A172 (cell line): ENCODE measurements at places on chromosomes 1 and 21. TPM values are rescaled to one million over a fixed set of nuclear protein-coding genes. Genes with fewer than 3 reads are reported as not detected.

DNA sequence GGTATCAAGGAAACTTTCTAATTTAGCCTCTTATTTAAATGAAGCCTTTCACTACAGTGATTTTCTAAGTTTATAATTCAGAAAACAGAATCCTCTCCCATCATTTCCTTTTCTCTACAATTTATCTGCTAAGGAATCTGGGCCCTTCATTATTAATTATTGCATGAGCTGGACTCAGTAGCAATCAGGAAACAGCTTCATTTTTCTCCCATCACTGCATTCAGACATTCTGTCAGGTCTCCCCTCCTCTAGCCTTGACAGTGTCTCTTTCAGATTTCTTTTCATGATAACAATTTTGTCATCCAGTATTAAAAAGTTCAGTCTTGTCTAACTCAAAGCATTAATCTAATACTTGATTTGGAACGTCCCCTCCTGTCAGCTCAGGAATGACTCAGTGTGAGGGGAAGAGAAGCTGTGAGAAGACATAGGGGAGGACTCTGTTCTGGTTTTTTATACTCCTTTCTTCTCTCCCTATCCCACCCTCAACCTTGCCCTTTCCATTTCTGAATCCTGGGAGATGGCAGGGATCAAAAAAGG is 28.1 kb downstream of the SLC44A5 start:
- DNase-seq, result no peak

GRCh38 chr1:220426989-220427388 is 100.9 kb upstream of the MARK1 start:
- no peak for DNase-seq

The TMCO2 gene
- total RNA-seq, result not detected in 2 replicates

DNA sequence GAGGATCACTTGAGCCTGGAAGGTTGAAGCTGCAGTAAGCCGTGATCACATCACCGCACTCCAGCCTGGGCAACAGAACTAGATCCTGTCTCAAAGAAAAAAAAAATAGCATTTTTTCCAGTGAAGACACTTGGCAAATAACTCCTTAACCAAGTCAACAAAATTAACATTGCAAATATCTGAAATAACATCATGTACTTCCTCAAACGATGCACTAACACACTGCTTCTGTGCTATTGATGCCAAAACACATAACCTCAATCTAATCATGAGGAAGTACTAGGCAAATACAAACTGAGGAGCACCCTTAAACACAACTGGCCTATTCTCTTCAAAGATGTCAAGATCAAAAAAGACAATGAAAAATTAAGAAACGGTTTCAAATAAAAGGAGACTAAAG is 32.3 kb downstream of the PABPC4 start:
- DNase-seq, result no peak

DNA sequence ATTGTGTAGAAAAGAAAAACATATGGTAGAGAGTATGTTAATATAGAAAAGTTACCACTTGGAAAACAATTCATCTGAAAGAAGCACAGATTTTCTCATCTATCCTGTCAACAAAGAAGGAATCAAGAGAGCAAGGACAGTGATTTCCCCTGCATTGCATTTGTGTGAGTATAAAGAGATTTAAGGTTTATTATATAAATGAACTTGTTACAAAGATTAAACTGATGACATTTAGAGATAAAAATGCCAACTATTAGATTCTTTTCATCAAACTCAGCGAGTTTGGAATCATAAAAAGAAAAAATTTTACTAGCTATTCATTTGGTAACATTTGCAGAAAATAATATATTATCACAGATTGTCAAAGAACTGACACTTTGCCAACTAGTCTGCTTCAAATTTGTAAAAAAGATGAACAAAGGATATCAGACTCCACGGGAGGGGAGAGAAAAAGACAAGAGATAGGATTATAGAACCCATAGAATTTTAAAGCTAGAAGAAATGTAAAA is at the start of gene RGS21:
Gene RGS21, plus strand, starts transcription at position 51 of the 509 bp plus-strand sequence. CDS start 26,045 bp downstream, outside the sequence.
- no peak for DNase-seq

DNA sequence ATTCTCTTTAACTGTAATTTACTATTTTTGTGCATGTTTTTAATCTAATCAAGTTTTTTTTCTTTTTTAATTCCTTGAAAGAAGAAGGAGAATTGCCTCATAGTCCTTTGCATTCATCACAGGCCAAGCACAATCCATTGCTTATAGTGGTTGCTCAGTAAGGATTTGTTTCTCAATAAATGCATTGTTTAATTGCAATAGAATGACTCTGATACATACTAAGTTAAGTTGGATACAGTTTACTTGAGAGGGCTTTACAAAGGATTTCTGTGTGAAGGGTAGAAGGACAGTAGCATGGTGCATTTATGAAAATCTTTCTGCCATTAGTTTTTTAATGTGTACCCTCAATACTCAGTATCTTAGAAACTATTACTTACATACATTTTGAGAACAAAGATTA is 186.2 kb downstream of the LRRIQ3 start:
- DNase-seq, result no peak

DNA sequence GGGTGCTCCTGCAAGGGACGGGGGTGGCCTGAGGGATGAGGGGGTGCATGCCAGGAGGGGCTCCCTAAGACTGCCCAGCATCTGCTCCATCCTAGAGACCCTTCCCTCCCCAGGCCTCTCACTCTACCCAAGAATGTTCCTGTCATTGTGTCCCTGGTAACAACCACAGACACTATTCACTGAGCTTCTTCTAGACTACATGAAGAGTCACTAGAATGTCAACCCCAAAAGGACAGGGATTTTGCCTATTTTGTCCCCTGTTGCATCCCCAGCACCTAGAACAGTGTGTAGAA is 2.9 kb downstream of the TNFRSF25 start:
- no peak for DNase-seq

The GPR37L1 gene
- total RNA-seq, result 0.03 and 0.60 TPM in 2 replicates

DNA sequence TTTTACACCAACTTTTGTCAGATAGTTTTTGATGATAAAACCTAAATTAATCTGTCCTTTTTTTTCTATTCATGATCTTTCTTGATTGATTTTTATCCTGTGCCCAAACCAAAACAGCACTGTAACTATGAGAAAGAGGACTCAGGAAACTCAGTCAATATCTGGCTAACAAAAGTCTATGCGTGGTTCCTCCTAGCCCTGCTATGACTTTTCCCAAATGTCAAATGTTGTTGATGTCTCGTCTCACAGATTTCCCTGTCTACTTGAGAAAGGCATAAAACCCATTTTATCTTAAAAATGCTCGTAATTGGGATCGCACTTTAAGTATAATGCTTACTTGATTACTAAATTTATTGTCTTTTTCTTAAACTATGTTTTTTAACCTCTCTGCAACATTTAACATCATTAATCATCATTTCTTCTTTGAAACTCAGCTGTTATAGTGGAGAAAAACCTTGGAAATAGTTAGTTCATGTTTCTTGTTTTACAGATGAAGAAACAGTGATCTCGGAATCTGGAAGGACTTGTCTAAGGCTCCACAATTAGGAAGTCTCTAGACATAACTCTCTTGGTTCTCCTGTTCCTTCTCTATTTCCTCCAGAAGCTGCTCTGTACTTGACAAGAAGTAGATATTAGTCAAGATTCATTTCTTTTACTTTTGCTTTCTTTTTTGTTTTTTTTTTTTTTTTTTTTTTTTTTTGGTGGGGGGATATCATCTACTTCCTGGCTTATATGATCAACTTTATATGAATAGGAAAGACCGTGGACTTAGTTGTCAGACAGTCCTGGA is 26.2 kb upstream of the PTPRC start:
- DNase-seq, result no peak

DNA sequence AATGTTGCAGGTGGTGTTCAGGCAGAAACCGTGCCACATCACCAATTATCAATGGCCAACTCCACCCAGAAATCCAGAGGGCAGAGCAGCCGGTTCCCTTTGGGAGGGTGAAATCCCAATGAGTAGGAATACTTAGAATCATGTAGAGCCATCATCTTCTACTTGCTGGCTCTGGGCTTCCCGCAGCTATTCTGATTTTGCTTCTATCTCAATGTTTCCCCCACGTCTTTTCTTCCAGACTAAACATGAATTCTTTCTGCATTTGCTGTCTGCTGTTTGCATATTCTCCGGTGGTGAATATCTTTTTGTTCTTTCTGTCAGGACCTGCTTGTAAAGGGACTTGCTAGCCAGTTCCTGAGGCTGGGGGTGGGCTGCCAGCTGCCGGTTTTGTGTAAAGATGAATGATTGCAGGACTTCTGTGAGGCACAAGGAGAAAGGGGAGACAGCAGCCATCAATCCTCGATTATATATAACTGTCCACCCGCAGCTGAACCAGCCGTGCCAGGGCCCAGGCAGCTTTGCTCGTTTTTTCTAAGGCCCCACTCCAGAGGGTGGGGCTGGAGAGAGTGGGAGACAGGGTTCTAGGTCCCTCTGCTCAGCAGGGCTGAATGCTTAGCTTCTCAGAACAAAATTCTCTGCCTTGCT is 33.2 kb downstream of the PRAMEF20 start:
- no peak for DNase-seq

The ETV3L gene
- not detected in 2 replicates for total RNA-seq

The CASQ2 gene
- total RNA-seq, result not detected in 2 replicates

- DNase-seq, result no peak
These were observed 18.8 kb downstream of the PIK3C2B start for GRCh38 chr1:204475656-204476432.

The PLA2G2C gene
- total RNA-seq, result not detected in 2 replicates

The ATP1A2 gene
- 0.22 and 0.84 TPM in 2 replicates for total RNA-seq

The UBE2J2 gene
- 26.2 and 38.0 TPM in 2 replicates for total RNA-seq

The C1QC gene
- not detected in 2 replicates for total RNA-seq
